ENCODE measurements at places on chromosomes 6 and 20.

DNA sequence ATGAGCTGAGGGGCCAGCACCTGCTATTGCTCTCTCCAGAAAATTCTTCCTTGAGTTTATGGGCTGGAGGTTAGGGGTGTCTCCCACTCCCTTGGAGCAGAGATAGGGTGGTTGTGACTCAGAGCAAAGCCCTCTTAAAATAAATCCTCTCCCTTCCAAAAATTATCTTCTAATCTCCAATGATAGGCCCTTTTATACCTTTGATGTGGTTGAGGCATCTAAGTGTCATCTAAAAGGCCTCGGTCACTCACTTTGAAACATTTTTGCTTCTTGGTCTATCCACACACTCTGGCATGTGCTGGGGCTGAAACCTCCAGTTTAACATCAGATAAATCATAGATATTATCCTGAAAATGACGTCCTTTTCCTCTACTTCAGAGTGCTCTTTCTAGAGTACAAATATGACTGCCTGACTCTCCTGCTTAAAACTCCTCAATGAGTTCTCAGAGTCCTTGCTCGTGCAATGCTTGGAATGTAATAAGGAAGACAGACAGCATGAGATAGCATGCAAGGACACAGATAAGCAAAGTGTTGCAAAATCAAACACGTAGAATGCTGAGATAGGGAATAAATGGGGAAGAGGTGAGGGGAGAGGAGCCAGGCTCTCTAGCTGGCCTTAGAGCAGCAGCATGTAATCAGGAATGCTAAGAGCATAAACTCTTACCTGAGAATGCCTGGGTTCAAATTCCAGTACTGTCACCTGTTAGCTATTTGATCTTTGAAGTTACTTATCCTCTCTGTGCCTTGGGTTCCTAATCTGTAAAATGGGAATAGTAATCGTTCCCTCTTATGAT, 374.1 kb upstream of the CITED2 start:
- DNase-seq: no peak

DNA sequence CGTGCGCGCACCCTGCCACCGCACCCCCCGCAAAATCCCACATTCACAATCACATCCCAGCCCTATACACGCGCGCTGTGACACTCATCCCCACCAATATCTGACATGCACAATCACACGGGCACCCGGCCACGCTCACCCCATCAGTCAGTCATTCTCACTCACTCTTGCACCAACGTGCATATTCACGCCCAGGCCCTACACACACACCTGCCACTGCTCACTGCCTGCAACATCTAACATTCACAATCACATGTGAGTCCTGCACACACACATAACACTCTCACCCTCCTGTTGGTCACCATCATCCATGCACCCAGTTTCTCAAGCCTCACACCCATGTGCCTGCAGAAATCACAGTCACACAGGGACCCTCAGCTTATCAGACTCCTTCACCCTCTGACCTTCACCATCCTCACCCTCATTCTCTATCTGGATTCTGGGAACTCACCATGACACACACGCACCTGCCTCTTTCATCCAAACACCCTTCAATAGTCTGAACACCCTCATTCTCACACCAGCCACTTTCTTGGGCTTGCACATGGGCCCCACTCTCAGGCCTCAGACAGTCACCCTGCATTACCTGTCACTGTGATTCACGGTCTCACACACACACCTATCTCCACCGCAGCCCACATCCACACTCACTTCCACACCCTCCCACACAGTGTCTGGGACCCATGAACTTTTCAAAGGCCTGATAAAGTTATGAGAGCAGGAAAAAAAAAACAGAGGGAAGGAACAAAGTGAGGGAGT, 748 bp upstream of the ATP9A start:
- no peak for DNase-seq

DNA sequence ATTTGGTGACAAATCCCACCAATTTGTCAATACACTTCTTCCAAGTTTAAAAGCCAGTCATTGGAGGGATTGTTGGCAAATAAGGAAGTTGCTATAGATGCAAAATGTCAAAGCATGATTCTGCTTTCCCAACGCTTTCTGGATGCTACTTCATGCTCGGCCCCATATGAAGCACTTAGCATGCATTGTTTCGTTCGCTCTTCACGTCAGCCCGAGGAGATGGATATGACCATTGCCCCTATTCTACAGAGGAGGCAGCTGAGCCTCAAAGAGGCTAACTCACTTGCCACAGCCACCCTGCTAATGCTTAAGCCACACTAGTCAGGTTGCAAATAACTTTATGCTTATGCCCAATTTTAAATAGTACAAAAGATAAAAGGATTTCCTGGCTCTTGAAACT, 2.8 kb upstream of the NXT1 start:
- no peak for DNase-seq

DNA sequence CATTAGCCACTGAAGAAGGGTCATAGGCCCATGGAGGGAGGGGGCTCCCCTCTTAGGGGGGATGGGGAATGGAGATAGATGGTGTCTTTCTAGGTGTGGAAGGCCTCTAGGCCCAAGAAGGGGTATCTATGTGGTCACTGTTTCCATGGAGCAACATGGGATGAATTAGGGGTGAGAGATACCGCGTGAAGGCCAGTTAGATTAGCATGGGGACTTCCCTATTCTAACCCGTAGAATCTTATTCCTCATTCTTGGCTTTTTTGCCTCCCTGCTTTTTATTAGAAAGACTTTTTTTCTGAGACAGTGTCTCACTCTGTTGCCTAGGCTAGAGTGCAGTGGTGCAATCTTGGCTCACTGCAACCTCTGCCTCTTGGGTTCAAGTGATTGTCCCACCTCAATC, 3.2 kb downstream of the RAB44 start:
- no peak for DNase-seq

GRCh38 chr6:2257363-2257762, 12.0 kb upstream of the GMDS start:
- DNase-seq: no peak

- no peak for DNase-seq
Observed at GRCh38 chr20:45408646-45409213, 641 bp downstream of the DBNDD2 start.

- DNase-seq: no peak
Observed at GRCh38 chr6:63609231-63609630, 26.4 kb upstream of the PHF3 start.

DNA sequence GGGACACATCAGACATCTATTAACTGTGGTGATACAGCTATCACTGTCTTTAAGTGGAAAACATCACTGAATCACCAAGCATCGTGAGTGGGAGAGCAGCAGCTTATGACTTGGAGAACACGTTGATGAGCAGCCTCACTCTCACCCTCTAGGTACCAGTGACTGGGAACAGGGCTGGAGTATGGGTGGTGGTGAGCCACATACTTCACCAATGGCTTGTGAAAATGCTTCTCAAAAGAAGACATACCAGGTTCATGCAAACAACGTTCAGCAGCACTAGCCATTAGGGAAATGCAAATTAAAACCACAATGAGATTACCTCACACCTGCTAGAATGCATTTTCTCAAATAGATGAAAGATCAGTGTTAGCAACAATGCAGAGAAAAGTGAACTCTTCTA, 25.3 kb downstream of the SNX5 start:
- DNase-seq: no peak

- DNase-seq: no peak
Observed at GRCh38 chr6:21143645-21144044, 449.9 kb upstream of the SOX4 start.

Data from cortex of kidney (tissue), 1 donor.